ENCODE measurements at places on chromosomes 4 and X.

DNA sequence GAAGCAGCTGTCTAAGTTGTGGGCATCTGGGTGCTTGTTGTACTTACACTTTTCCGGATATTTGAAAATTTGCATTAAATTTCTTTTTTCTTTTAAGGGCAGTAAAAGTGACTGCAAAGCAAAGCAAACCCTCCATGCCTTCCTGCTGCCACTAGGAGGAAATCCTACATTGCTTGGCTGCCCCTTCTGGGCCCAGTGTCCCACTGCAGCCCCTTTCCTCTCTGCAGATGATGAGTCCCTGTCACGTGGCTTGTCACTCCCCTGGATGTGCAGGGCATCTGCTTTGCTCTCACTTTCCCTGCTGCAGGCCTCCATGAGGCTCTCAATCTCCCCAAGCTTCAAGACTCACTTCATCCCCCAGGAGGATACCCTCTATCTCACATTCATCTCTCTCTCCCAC lies 12.7 kb downstream of the TSR2 start:
- no peak for DNase-seq

DNA sequence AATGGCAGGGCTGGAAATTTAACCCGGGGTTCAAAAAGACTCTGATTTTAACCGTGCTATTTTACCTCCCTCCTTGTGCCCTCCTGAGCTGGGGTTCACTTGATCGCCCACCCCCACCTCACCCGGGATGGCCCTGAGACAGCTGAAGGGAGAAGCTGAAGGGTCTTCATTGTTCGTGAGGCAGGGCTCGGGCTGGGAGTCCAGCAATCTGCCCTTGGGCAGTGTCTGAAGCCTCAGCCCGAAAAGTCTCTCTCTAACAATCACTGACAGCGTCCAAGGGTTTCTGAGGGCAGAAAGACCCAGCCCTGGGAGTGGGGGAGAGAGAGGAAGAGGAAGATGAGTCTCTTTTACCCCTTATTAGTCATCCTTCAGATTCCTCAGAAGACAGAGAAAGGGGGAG lies 39.4 kb upstream of the PHOX2B start:
- no peak for DNase-seq

GRCh38 chrX:129961180-129962083 lies 21.0 kb upstream of the BCORL1 start:
- no peak for DNase-seq

DNA sequence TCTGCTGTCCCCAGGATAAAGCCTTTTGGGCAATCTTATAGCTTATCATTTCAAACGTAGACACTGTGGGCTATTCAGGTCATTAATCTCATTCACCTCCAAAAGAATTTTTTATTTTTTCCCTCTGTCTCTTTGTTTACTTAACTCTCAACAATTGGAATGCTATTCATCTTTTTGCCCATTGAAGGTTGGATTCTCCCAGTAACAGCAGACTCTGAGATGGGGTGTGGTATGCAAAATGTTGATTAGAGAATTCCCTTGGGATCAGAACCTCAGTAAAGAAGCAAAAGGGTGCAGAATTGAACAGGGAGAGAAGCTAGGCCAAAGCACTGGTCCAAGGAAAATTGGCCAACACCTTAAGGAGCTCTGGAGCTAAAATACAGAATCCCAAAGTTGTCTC lies 60.4 kb downstream of the CAMK2D start:
- DNase-seq, result no peak

- DNase-seq, result no peak
Measured at GRCh38 chr4:166282081-166282770, 409.2 kb downstream of the TLL1 start.

GRCh38 chrX:17854069-17854468 lies 7.0 kb downstream of the RAI2 start:
- DNase-seq, result no peak

GRCh38 chr4:5785806-5786680 lies 75.0 kb downstream of the EVC start:
- no peak for DNase-seq

GRCh38 chr4:147813109-147813773 lies 81.4 kb downstream of the ARHGAP10 start:
- no peak for DNase-seq

GRCh38 chrX:43860646-43861370 lies 21.4 kb downstream of the MAOB start:
- DNase-seq, result no peak

GRCh38 chrX:139831675-139832456 lies 101.0 kb downstream of the ATP11C start:
- DNase-seq, result no peak

DNA sequence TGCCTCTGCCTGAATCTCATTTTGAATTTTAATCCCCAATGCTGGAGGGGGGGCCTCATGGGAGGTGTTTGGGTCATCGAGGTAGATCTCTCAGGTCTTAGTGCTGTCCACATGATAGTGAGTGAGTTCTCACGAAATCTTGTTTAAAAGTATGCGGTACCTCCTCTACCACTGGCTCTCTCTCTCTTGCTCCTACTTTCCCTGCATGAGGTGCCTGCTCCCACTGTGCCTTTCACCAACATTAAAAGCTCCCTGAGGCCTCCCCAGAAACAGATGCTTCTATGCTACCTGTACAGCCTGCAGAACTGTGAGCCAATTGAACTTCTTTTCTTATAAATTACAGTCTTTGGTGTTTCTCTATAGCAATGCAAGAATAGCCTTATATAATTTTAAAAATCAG lies 560.7 kb upstream of the CPEB2 start:
- DNase-seq, result no peak

- DNase-seq, result no peak
Measured at GRCh38 chrX:106510713-106511403, 100.9 kb upstream of the RADX start.

GRCh38 chr4:126890994-126891393 lies 741.8 kb upstream of the INTU start:
- DNase-seq, result no peak
